Mammary microvascular endothelial cell (primary cell): ENCODE measurements at places on chromosomes 12 and 14. TPM values are rescaled to one million over a fixed set of nuclear protein-coding genes. Genes with fewer than 3 reads are reported as not detected.

KRT76 gene
- total RNA-seq: not detected in 2 replicates

SLC4A8 gene
- total RNA-seq: 1.2 and 1.9 TPM in 2 replicates

PROX2 gene
- total RNA-seq: not detected in 2 replicates

SDR9C7 gene
- total RNA-seq: not detected in 2 replicates

TSHR gene
- total RNA-seq: not detected in 2 replicates

ALKBH1 gene
- total RNA-seq: 11.7 and 12.6 TPM in 2 replicates

PHETA1 gene
- 9.5 and 11.4 TPM in 2 replicates for total RNA-seq
